ENCODE measurements at places on chromosomes 13 and 19.

GRCh38 chr13:52158629-52159158 lies 703 bp downstream of the NEK3 start:
- DNase-seq: no peak

DNA sequence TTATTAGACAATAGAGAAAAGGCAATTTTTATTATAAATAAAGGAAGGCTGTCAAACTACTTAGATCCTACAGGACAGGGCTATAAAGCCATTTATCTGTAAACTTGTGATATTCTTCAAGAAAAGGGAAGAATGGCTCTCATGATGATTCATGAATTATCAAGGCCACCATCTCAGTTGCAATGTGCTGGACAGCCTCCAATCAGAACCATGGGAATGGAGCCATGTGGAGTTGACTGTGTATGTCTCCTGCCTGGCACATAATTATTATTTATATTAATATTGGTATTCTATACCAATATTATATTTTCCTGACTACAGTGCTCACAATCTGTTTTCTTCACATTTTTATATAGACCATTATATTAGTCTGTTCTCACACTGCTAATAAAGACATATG lies 560.5 kb upstream of the MIR17HG start:
- no peak for DNase-seq

DNA sequence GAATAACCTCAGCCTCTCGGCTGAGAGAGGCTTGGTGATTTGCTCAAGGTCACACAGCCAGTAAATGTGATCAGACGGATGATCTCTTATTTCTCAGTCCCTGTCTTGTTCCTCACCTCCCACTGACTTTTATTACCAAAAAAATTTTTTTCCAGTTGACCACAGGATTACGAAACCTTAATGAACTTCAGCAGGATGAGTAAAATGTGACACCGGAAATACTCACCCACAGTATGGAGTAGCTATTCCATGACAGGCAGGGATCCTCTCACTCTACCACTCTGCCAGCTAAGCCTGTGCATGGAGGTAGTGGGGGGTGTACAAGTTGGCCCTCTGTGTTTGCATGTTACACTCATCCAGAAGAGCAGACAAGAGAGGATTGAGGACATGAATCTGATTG lies 916.4 kb downstream of the UQCRFS1 start:
- DNase-seq: no peak

- no peak for DNase-seq
These were observed at the start of gene GPR18 for GRCh38 chr13:99258210-99258860. GPR18 (minus strand) TSS chr13:99258379; CDS start chr13:99255872, 2,507 bp downstream.

DNA sequence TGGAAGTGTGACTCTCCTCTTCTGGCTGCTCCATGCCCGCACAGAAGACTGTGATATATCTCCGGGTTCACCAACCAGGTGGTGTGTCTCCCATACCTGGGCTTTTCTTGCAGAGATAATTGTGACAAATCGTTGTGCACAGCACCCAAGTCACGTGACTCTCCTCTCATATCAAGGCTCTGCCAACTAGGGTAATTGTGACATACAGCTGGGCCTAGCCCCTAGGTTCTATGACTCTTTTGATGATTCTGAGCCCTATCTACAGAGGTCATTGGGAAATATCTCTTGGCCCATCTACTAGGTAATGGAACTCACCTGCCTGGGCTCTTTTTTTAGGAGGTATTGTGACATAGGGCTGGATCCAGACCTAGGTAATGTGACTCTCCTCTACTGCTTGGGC lies 89.8 kb downstream of the ZNF429 start:
- DNase-seq: no peak

GRCh38 chr19:768424-768823 lies 17.5 kb downstream of the MISP start:
- DNase-seq: no peak

Data from stimulated activated CD8-positive, alpha-beta memory T cell treated with anti-CD3 and anti-CD28 coated beads, Interleukin-12 subunit alpha, Interleukin-12 subunit beta, amount 100 ng/mL, for 1 hour (primary cell).